ENCODE measurements at places on chromosomes 1 and 21.

DNA sequence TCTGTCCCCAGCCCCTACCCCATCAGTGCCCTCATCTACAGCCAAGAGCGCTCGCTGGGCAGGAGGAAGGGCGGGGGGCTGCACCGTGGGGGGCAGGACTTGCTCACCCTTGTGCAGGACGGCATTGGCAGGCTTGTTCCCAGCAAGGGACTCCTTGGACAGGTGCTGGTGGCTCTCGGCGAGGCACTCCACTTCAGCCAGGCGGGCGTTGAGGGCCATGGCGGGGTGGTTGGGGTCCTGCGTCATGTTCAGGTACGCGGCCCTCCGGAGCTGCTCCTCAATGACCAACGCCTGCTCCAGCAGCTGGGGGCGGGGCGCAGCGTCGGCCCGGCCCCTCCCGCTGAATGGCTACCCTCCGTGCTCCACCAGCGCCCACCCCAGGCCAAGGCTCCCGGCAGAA is 64.0 kb downstream of the KCNAB2 start:
- ATAC-seq: no peak

DNA sequence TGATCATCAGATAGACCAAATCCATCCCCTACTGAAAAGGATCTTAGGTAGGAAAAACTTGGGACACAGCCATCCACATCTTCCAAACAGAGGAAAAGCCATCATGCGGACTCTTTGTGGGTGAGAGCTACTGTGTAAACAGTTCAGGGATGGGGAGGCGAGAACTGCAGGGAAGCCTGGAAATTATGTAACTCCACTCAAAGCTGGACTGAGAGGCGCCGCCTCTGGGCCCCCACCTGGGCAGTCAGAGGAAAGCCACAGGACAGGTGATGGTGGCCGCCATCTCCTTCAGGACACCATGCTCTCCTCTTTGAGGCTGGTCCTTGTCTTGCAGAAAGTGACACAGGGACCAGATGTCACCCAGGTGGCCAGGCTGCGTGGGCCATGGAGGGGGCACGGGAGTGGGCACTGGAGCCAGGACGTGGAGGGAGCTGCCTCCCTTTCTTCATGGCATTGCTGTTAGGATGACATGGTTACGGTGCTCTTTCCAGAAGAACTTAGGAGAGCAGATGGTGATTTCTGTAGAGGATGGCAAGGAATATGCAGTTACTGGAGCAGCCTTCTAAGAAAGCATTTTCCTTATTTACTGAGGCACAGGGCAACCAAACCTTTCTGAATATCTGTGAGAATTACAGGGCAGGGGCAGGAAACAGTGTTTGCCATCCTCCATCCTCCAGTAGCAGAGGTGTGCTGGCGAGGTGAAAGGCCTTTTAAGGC is 32.0 kb upstream of the TDRD10 start:
- no peak for ATAC-seq

DNA sequence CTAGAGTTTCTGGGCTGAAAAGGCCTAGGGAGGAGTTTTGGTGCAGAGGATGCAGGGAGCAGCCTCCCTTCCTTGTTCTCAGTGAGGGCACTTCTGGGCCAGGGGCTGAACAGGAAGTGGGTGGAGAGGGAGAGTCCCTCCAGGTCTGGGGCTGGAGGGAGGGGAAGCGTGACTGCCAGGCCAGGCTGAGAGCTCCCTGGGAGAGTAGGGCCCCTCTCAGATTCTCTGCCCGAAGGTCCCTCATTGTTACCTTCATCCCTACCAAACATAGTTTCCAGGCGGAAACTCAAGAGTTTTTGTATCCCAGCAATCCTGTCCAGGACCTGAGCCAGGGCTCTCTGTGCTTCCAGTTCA is 36.8 kb downstream of the CITED4 start:
- ATAC-seq: no peak

- no peak for ATAC-seq
These were observed 108.1 kb downstream of the MATN1 start for GRCh38 chr1:30615076-30615795.

DNA sequence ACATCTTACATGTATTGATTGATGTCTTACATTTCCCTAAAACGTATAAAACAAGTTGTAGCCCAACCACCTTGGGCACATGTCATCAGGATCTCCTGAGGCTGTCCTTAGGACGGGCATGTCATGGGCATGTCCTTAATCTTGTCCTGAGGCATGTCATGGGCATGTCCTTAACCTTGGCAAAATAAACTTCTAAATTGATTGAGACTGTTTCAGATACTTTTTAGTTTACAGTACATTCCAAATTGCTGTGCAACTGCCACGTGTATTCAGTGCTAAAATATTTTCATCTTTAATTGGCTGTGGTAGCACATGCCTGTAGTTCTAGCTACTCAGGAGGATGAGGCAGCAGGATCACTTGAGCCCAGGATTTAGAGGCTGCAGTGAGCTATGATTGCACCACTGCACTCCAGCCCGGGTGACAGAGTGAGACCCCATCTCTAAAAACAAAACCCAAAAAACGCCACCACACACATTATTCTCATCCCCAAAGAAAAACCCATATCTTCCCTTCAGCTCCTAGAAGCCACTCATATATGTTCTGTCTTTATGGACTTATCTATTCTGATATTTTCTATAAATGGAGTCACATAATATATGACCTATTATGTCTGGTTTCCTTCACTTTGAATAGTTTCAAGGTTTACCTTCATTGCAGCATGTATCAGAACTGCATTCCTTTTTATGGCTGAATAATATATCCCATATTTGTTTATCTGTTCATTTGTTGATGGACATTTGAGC is 96.0 kb upstream of the BTG3 start:
- no peak for ATAC-seq

DNA sequence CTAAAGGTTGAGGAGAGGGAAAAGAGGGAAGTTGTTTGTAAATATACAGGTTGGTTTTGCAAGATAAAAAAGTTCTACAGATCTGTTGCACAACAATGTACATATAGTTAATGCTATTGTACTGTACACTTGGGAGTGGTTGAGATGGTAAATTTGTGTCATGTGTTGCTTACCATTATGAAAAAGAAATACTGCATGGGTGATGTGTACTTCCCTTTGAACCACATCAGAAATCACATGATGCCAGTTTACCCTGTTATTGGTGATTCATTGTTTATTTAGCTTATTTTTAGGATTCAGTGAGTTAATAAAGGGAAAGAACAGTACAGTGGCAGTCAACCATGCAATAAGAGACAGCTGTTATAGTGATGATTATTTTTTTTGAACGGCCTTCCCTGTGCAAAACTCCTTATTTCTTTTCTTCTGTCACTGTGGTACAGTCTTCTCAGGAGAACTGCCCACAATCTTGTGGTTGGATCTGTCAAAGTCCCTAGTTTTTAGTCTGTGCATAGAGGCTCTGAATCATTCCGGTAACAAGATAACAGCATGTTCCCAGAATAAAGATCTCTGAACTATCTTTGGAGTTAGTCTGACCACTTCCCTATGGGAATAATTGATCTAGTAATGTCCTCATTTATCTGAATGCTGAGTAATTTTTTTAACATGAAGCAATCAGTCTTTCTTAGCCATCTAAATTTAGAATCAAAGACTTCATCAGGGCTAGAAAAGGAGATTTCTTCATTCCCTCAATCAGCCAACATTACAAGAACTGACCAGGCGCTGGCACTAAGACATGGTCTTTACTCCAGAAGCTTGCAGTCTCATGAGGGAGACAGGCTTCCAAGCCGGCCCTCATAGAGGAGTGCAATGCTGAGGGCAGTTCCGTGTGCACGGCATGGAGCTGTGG is 84.2 kb downstream of the SH3GLB1 start:
- no peak for ATAC-seq

DNA sequence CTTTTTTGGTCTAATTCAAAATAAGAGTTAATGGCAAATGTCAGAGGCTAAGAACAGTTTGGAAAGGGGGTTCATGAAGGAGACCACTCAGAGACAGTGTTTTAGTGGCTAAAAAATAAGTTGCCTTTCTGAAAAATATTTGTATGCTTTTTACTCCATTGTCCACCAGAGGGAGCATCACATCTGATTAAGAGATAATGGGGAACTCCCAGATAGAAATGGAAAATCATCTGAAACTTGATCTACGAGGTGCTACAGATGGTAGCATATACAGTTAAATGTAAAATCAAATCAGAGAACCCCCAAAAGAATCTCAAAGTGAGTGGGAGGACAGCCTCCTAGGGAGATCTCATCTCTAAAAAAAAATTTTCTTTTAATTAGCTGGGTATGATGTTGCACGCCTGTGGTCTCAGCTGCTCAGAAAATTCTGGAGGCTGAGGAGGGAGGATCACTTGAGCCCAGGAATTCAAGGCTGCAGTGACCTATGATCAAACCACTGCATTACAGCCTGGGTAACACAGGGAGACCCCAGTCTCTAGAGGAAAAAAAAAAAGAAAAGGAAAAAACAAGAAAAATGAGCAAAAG is 9.7 kb downstream of the SMYD3 start:
- ATAC-seq: peak; percentile 77

All from activated CD4-positive, CD25-positive, alpha-beta regulatory T cell treated with anti-CD3 and anti-CD28 coated beads, Interleukin-2, amount 50 U/mL, for 24 hours (primary cell).